ENCODE measurements at places on chromosomes 1 and 21.

GRCh38 chr1:64680599-64680998, 64.3 kb upstream of the RAVER2 start:
- no peak for DNase-seq

DNA sequence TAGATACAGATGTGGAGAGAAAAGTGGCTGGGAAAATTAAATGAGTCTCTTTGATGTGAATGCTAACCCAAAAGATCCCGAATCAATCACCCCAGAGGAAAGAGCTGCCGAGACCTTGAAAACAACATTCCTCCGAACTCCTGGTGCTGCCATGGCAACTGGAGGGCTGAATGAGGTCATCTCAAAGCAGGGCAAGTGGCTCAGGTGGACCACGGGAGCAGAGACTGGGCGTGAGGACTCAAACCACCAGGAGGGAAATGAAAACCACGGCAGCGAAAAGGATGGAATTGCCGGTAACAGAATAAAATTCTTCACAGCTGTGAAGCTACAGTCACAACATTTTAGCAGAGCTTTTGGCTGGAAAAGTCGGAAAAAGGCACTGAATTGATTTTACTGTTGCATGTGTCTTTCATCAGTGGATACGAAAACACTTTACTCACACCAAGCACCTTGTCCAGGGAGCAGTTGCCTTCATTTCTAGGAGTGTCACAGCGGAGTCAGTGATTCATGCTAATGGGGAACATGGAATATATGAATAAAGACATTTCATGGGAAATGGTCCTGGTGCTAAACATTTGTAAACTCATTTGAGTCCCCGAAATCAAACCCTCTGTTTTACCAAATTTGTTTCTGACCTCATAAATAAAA, 23.2 kb upstream of the BECN2 start:
- DNase-seq = no peak

DNA sequence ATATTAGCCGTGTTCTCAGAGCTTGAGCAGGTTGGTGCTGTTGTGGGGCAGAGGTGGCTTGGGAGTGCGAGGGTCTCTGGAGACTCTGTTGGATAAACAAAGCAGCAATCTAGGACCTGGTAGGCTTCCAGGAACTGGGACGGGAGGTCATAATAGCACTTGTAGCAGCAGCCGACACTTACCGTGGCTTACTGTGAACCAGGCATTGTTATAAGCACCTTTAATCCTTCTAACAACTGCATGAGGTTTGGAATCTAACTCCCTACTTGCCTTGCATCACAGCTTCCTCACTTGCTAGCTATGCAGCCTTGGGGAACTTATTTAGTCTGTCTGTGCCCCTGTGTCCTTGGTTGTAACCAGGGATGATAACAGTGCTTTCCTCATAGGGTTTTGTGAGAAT, 94.9 kb downstream of the NAV1 start:
- DNase-seq = no peak

DNA sequence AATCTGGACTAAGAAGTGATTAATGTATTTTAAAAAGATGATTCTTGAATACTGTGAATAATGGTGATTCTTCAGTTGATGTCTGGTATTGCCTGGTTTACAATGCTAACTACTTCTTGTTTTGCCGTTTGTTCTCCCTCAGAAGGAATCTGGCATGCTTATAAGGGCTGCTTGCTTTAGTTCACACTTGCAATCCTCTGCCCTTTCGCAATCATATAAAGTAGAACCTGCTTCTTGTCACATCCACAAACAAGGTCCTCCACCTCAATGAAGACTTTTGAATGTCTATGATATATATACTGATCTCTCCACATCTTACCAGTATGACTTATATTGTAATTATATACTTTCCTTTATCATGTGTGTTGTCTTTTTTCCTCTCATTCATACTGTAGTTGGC, 92.6 kb downstream of the ADGRL4 start:
- DNase-seq = no peak

GRCh38 chr21:25361765-25362164, 245.5 kb downstream of the MRPL39 start:
- DNase-seq = no peak

- no peak for DNase-seq
These were observed 25.6 kb downstream of the TRABD2B start for GRCh38 chr1:47971385-47972160.

- no peak for DNase-seq
These were observed 120.6 kb downstream of the ADGRL2 start for GRCh38 chr1:81921344-81921743.

DNA sequence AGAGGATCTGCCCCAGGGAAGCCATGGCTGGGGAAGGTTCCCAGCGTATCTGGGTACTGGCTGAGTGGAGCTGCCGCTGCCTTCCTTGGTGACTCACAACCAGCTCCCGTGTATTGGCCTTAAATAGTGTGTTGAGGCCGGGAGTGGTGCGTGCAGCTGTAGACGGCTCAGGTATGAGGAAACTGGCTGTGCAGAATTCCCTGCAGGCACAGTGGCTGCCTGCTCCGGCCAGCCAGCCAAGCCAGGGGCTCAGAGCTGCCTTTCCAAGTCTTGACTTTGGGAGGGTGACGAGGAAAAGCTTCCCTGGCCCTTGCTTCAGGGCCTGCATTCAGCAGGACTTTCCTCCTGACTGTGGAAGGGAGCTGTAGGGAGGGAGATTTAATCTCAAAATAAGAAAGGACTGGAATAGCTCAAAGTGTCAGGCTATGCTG, at the start of gene VTCN1:
Gene VTCN1 (minus strand): TSS at position 97 of the 431 bp plus-strand sequence. CDS start 72 bp downstream, at position 25.
- DNase-seq = no peak

DNA sequence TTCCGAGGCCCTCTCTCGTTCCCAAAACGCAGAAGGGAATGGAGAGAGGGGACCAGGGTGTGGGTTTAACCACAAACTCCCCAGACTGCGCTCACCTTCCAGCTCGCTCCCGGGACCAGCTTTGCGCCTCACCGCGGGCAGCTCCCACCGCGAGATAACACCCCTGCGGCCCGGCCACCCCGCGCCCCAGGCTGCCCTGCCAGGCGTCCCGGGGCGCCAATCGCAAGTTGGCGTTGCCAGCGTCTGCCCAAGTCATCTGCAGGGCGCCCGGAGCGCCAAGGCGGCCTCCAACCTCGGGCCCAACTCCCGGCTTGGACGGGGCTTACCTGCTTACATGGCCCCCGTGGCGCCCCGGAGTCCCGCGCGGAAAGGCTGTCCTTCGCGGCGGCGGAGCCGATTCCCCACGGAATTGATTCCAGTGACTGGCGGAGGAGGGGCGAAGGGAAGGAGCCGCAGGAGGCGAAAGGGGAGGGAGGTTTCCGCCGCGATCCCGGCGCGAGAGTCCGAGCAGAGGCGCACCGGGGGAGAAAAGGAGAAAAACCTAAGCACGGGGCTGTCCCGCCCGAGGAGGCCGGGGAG, 456 bp downstream of the PTPN14 start:
- DNase-seq = no peak

DNA sequence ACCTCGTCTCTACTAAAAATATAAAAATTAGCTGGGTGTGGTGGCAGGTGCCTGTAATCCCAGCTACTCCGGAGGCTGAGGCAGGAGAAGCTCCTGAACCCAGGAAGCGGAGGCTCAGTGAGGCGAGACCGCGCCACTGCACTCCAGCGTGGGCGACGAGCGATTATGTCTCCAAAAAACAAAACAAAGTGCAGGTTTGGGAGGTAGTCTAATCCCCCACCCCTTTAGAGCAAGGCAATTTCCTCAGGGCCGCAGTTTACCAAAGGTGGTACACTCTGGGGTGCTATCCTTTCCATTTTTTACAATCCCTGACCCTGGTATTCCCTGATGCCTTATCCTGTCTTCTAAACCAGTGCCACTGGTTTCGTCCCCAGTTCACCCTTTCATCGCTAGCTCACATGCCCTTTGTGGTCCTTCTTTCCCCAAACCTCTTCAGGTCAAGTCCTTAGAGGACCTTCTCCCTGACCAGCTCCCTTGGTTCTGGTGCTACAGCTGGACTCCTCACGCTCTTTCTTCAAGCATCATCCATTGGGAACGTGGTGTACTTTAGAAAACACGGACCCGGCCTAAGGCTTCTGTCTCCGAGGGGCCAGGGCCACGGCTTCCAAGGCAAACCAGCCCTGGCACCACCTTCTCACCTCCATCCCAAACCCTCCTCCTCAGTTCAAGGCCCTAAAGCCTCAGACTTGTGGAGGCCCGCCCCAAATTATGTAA, 873 bp downstream of the IFT25 start:
- no peak for DNase-seq

GRCh38 chr1:234260578-234260977, 112.7 kb upstream of the COA6 start:
- DNase-seq = no peak
